ENCODE measurements at places on chromosomes 13 and 19.
A peak's percentile ranks its signal among the peaks of the same experiment; 100 is the strongest.

DNA sequence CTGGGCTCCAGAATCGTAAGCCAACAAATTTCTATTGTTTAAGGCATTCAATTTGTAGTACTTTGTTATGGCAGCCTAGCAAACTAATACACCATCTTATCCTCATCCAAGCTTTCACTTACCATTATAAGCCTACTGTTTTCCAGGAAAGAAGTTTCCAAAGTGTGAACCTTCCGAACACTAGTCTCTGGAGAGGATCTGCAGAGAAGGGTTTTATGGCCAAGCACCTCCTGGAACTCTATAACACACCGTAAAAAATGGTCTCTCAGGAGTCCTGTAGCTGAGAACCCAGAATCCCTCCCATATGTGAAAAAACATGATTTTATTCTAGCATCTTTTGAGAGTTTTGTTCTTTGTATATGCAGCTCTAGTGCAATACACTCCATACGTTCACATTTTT is 142.1 kb downstream of the POSTN start:
- DNase-seq, result no peak

DNA sequence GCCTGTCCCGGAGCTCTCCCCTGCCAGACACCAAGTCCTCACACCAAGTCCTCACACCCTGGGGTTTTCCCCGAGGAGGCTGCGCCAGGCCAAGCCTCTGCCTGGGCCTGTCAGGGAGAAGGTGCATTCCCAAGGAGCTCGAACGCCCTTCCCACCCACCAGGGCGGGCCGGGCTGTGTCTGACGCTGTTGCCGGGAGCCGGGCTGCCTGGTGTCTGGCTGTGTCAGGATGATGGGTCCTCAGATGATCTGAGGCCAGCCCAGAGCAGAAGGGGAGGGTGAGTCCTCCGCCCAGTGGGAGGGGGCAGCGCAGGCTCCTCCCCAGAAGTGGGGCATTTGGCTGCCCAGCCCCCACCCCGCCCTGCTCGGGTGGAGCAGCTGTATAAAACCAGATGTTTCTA is 2.3 kb upstream of the HAS1 start:
- no peak for DNase-seq

DNA sequence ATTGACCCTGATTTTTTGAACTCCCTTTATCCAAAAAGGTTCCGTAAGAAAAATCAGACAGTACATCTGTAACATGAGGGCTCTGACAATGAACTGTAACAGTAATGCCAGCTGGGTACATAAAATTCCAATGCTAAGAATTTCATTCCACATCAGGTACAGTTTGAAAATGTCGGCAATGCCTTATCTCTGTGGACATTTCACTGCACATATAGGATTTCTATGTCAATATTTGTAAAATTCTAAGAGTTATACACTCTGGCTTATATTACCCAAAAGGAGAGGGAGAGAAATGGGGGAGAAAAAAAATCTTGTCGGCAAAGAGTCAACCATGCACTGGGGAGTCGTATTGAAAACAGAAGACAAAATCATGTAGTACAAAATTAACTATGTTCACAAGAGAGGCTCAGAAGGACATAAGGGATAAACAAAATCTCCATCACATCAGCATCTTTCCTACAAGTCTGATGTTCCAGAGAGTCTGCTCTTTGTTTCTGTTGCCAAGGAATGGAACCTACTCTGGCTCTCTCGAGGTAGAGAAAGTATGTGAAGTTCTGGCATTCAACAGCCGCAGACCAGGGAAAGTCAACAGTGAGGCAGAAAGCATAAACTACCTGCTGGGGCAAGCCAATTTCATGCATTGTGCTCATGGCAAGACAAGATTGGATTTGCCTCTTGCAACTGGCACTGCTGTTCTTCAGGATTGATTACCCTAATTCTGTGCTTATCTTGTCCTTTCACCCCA is 72.4 kb downstream of the STARD13 start:
- DNase-seq, result no peak

DNA sequence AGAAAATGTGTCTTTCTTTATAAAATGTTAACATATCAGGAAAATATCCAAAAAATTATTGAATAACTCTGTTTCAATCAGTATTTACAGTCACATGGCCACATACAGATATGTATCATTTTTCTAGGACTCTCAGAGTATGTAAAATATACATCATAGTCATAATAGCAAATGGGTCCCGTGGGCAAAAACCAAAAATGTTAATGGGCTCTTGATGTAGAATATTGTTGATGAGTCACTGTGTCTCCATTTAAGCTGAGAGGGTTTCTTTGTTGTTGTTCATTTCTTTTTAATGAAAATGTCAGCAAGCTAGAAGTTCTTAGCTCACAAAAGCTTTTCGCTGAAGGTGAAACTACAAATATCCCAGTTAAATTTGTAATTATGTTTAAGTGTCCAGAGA is 1713.1 kb upstream of the PCDH20 start:
- DNase-seq, result no peak

GRCh38 chr19:30521937-30522336 is 149.8 kb downstream of the ZNF536 start:
- DNase-seq, result no peak

DNA sequence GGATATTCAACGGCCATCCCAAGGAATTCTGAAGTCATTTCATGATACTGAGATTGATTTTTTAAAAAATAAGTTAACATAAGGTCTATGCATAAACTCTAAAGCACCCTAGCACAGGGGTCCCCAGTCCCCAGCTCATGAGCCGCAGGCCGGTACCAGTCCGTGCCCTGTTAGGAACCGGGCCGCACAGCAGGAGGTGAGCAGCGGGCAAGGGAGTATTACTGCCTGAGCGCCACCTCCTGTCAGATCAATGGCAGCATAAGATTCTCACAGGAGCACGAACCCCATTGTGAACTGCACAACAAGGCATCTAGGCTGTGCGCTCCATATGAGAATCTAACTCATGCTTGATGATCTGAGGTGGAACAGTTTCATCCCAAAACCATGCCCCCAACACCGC is 31.0 kb downstream of the RCBTB1 start:
- no peak for DNase-seq

- no peak for DNase-seq
Measured at GRCh38 chr19:34475026-34475974, 6.3 kb upstream of the WTIP start.

GRCh38 chr13:50829226-50829625 is 14.3 kb downstream of the DLEU7 start:
- DNase-seq, result no peak

DNA sequence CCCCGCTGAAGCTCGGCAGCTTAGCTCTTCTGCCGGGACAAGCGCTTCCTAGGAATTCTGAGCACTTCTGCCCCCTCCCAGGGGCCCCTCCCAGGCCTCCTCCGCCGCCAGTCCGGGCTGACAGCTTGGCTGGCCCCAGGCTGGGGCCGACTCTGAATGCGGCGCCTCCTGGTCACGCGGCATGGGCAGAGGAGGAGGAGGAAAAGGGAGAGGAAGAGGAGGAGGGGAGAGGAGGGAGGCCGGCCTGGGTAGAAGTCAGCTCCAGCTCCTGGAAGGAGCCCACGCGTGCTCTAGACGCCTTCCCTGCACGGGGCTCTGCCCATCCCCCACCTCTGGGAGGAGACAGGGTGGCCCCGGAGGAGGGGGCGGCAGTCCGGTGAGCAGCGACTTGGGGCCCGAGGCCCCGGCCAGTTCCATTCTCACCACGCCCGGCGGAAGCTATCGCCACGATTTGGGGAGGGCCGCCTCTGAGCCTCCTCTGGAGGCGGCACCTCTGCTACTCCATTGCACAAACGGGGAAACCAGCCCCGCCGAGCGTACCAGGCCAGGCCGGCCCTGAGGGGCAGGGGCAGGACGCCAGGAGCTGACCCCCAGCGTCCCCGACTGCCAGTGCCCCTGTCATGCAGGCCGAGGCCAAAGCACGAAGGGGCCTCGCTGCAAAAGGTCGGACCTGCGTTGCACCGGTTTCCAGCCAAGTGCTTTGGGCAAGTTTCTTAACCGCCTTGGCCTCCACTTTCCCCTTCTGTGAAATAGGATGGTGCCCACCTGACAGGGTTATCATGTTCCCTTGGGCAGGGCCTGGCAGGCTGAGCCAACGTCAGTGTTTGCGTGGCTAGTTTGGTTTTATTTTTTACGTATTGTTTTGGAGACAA is 31.6 kb downstream of the CCNE1 start:
- peak; percentile 21 for DNase-seq

DNA sequence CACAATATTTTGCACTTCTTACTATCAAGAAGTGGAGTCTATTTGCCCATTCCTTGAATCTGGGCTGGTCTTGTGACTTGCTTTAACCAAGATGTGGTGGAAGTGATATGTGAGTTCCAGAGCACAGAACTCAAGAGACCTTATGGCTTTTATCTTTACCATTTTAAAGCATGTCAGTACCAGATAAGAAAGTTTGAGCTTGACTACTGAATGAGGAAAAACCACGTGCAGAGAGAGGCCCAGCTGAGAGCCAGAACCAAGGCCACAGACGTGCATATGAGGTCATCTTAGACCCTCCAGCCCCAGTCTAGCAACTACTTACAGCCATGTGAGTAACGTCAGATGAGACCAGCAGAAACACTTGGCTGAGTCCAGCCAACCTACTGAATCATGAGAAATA is 6.3 kb upstream of the CDK8 start:
- no peak for DNase-seq

GRCh38 chr19:19426799-19427198 is 21.3 kb downstream of the GATAD2A start:
- DNase-seq, result no peak

DNA sequence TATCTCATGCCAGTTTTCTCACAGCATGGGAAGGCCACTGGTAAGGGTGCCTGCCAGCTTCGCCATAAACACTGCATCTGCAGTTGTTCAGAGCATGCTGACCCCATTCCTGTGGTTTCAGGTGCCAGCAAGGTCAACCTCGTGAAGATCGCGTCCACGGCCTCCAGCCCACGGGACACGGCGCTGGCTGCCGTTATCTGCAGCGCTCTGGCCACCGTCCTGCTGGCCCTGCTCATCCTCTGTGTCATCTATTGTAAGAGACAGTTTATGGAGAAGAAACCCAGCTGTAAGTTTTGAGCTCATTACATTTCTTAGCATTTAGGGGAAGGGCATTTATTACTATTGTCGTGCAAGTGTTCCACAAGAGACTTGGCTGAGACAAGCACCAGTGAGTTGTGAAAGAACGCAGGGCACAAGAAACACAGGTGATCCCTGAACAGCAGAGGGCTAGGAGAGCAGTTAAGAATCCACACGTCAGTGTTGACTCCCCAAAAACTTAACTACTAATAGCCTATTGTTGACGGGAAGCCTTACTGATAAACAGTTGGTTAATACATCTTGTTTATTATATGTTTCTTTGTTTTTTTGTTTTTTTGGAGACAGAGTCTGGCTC is 88.8 kb downstream of the TNFRSF19 start:
- DNase-seq, result no peak

GRCh38 chr19:33612928-33613619 is 8.7 kb upstream of the CHST8 start:
- no peak for DNase-seq

DNA sequence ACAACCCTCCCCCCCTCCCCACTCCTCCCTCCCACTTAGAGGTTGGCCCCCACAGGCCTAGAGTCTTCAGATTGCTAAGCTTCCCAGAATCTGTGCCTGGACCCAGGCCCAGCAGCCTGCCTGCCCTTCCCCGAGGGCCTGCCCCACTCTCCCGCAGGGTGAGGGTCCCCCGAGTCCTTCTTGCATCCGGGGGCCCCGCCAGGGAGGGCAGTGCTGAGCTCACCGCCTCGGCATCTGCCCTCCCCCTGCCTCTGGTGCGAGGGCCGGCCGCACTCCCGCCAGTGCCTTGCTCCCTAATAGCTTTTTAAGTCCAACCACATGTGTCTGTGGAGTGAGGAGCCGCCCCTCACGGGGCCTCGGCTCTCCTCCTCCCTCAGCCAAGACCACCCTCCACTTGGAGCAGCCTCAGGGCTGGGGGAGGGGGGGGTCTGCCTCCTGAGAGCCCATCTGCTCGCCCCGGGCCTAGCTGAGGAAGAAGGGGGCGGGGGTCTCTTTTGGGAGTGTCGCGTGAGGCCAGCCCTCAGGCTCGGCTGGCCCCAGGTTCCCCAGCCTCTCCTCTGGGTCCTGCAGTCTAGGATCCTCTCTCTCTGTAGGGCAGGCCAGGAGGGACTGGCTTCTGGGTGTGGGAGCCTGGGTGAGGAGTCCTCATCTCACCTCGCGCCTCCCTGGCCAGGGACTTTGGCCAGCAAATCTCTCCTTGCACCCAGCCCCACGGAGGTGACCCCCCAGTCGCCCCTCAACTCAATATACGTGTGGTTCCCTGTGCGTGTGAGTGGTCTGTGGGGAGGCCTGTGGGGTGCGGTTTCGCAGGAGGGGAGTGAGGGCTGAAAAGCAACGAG is 47.2 kb downstream of the LYL1 start:
- DNase-seq, result no peak

DNA sequence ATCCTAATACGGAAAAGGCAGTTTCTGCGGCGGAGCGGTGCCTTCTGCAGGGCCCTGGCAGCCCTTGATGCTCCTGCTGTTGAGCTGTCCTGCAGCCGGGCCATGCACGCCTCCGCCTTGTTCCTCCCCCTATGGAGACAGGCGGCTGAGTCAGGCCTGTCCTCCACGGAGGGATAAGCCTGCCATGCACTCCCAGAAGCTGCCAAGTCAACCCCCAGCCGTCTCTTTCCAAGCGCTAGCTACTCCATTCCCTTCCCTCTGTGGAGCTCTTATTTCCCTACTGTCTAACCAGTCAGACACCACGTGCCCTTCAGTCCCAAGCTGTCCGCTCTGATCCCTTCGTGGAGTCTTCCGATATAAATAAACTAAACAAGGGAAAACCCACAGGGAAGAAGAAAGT is 197.0 kb downstream of the COL4A1 start:
- DNase-seq, result no peak

GRCh38 chr19:45953676-45954075 is 20.0 kb downstream of the NOVA2 start:
- DNase-seq, result no peak

DNA sequence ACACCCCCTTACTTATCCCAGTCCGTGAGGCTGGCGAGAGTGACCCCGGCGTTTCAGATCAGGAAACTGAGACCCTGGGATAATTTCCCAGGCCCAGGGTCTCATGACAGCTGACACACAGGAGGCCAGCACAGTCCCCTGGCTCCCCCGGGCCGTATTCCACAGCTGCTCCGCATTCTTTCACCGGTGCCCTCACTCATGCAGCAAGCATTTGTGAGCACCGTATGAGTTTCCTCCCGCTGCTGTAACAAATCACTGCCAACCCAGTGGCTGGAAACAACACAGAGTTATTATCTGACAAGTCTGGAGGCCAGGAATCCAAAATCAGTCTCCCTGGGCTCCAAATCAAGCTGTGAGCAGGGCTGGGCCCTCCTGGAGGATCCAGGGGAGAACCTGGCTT is 21.3 kb downstream of the GADD45B start:
- DNase-seq, result no peak

- DNase-seq, result no peak
Measured at GRCh38 chr19:30224689-30225606, 147.2 kb upstream of the ZNF536 start.

Data from NAMALWA (cell line).